Activated CD8-positive, alpha-beta memory T cell treated with anti-CD3 and anti-CD28 coated beads for 36 hours (primary cell): ENCODE measurements at places on chromosomes 7 and 10. TPM values are rescaled to one million over a fixed set of nuclear protein-coding genes. Genes with fewer than 3 reads are reported as not detected.

The RADIL gene
- total RNA-seq, result 0.29 TPM

The SRRM3 gene
- total RNA-seq, result not detected

The TMEM270 gene
- total RNA-seq, result not detected

The VWDE gene
- 0.84 TPM for total RNA-seq
